ENCODE measurements at places on chromosomes 1 and 21.

GRCh38 chr1:153883223-153883622 lies 39.5 kb downstream of the GATAD2B start:
- no peak for DNase-seq

- no peak for DNase-seq
Observed at GRCh38 chr1:223319905-223320580, 43.9 kb downstream of the SUSD4 start.

GRCh38 chr1:21149430-21149854 lies 27.3 kb downstream of the EIF4G3 start:
- no peak for DNase-seq

DNA sequence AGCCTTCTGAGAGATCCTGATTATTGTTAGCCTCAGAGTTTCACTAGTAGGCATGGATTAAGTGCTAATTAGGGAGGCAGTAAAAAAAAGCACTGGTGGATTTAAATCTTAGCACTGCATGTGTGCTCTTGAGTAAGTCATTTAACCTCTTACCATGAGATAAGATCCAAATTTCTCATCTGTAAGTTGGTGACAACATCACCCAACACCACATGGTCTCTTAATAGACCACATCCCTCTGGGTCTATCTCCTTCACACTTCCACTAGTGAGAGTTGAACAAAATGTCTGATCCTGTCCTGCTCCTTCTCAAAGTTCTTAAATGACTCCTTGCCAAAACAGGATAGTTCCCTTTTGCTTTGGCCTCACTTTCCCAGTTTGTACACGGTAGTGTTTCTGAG lies 29.5 kb upstream of the DMRTA2 start:
- no peak for DNase-seq

- DNase-seq, result no peak
Observed at GRCh38 chr1:107689733-107690132, 275.2 kb downstream of the VAV3 start.

- DNase-seq, result no peak
Observed at GRCh38 chr1:145956781-145957442, 905 bp downstream of the LIX1L start.

DNA sequence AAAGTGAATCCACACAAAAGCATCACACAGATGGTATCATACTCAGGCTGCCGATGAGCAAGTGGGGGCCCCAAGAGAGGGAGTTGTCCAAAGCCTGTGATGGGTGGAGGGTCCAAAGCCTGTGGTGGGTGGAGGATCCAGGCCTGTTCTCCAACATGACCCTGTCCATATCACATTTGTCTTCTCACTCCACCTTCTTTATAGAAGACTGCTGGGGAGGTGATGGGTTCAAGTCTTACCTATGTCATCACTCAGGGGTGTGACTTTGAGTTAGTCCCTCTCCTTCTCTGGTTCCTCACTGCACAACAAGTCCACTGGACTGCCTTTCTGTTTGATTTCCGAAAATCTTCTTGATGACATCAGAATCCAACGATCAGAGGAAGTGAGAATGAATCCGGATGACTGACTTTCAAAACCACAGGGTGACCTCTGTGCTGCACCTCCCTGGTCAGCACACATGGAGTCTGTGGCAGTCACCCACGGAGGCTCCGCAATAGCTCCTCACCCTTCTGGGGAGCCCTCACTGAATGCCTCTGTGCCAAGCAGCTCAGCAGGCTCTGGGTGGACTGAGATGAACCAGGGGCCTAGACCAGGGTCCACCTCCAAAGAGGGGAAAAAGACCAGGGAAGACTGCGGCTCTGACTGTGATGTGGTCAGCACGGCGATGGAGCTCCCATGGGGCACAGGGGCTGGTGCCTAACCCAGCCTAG lies 166.8 kb downstream of the HIVEP3 start:
- no peak for DNase-seq

- no peak for DNase-seq
Observed at GRCh38 chr1:7252411-7253117, 467.3 kb downstream of the CAMTA1 start.

- no peak for DNase-seq
Observed at GRCh38 chr1:3620708-3621107, 4.1 kb upstream of the TPRG1L start.

DNA sequence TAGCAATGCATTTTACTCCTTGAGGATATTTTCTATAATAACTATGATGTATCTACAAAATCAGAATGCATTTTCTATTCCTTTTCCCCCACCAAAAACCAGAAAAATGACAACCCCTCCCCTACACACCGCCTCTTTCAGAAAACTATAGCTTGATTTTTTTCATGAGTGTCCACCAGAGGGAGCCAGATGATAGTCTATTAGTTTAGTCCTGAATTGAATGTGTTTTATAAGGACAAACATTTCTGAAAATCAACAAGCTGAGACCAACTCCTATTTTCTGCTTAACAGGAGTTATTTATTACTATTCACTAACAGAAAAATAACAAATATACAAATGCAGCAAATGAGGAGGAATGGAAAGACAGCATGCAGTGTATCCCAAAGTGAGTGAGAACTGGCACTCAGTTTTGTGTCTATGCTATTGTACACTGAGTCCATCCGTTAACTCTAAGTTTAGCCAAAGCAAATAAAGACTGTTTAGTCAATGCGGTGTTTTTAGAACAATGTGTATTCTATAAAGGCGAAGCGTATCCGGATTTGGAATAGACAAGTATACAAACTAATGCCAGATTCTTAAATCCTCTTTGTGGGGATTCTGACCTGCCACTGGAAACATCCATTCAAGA lies 182.6 kb downstream of the VAV3 start:
- peak; percentile 15 for DNase-seq

GRCh38 chr1:14653461-14653960 lies 55.0 kb downstream of the KAZN start:
- DNase-seq, result no peak

All from fibroblast of skin of left biceps (primary cell).